Endothelial cell (in vitro differentiated cells): ENCODE measurements at places on chromosomes 5 and 9.

DNA sequence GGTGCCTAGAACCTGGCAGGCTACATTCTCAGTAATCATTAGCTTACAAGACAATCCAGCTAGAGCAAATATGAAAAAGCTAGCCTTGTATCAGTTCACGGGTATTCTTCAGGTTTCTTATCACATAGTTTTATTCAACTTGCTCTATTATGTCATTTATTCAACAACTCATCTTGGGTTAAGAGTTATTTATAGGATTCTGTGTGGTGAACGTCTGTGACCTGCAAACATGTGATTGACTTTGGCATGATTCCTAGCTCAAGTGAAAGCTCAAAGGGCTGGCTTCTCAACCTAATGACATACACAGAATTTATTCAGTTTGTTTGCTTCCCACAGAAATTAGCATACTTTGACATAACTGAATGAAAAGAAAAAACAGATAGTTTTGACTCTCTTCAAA, 173.1 kb downstream of the PLPPR1 start:
- H3K27me3 ChIP-seq: no peaks in the 10 kb centered on the region
- no peak overlapping the region for H3K27ac ChIP-seq
- H3K36me3 ChIP-seq: no peaks in the 10 kb centered on the region

DNA sequence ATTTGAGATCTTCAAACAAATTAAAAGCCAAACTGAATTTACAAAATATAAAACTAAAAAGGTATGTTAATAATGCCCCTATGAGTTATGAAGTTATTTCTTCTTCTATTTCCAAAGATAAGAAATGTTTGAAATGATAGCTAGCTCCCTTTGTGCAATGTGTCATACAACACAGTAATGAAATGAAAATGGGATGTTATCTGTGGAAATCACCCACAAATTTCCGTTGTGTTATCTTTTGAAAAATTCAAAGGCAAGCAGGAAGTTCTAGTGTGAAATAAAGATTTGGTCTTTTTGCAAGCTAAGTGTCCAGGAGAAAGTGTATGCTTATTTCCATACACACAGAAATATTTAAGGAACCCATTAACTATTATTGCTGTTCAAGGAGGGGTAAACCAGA, 375.3 kb upstream of the PRR16 start:
- H3K27me3 ChIP-seq: peaks cover 2% of the 10 kb centered on the region
- DNase-seq: no peak
- H3K36me3 ChIP-seq: no peaks in the 10 kb centered on the region

DNA sequence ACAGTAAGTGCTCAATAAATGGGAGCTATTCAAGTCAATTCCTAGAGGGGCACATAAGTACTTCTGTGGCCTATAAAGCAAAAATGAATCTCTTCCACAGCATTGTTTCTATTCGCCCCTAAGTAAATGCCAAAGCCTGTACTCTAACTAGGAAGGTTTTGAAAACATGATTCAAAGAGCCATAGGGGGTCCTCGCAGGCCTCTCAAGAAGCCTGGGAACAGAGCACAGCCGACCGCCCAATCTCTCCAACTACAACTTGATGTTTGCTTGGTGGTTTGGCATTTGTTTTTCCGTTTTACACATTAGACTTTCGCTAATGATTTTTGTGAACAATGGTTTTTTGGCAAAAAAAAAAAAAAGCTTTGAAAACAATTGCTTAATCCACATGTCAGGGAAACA, 19.4 kb downstream of the EFNA5 start:
- peaks cover 18% of the 10 kb centered on the region for H3K4me1 ChIP-seq
- H3K27ac ChIP-seq: no peak overlapping the region
- H3K27me3 ChIP-seq: no peaks in the 10 kb centered on the region
- no peak overlapping the region for H3K4me3 ChIP-seq
- H3K36me3 ChIP-seq: no peaks in the 10 kb centered on the region

DNA sequence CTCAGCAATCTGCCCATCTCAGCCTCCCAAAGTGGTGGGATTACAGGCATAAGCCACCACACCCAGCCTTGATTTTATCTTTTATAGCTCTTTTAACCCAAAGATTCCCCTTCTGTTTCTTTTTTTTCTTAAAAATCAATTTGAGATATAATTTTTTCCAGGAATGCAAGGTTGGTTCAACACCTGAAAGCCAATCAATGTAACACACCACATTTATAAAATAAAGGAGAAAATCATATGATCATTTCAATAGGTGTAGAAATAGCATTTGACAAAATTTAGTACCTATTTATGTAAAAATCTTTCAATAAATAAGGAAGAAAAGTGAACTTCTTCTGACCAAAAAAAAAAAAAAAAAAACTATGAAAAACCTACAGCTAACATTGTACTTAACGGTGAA, 3.7 kb upstream of the ASS1 start:
- peaks cover 5% of the 10 kb centered on the region for H3K4me1 ChIP-seq
- H3K27ac ChIP-seq: no peak overlapping the region
- H3K36me3 ChIP-seq: peaks cover 6% of the 10 kb centered on the region

- peaks cover 38% of the 10 kb centered on the region for H3K4me1 ChIP-seq
- no peak overlapping the region for H3K4me3 ChIP-seq
- no peak overlapping the region for H3K27ac ChIP-seq
These were observed 183.7 kb downstream of the ZNF462 start for GRCh38 chr9:107046692-107047091.

DNA sequence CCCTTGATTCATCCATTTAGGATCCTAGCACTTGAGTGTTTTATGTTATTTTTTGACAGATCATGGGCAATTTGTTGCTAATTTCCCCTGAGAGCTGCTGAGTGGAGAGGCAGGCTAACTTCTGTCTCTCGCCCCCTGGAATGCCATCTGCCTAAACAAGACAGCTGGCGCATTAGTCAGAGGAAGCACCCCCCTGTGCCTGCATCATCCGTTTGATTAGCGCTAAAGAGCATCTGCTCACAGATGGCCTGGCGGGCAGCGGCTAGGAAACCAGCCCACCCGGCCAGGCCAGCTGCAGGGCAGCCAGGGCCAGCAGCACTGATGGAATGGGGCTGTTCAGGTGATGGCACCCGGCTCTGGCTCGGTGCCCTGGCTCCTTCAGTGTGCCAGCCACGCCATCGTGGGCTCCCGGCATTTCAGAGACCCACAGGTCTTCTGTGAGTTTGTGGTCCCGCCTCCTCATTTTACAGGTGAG, 22.9 kb upstream of the ASS1 start:
- H3K36me3 ChIP-seq: peaks cover 7% of the 10 kb centered on the region
- no peak overlapping the region for H3K27ac ChIP-seq
- H3K4me1 ChIP-seq: peaks cover 3% of the 10 kb centered on the region
- no peak overlapping the region for H3K4me3 ChIP-seq
- no peak for DNase-seq
- H3K27me3 ChIP-seq: peaks cover 7% of the 10 kb centered on the region

GRCh38 chr5:102916109-102916508, 161.0 kb downstream of the PAM start:
- H3K36me3 ChIP-seq: no peaks in the 10 kb centered on the region
- H3K4me3 ChIP-seq: no peak overlapping the region
- H3K4me1 ChIP-seq: peaks cover 13% of the 10 kb centered on the region
- no peak for DNase-seq
- H3K27me3 ChIP-seq: no peaks in the 10 kb centered on the region

GRCh38 chr5:18238321-18238720, 604.1 kb downstream of the TAF11L14 start:
- no peak overlapping the region for H3K27ac ChIP-seq
- peaks cover 2% of the 10 kb centered on the region for H3K4me1 ChIP-seq
- H3K36me3 ChIP-seq: no peaks in the 10 kb centered on the region
- H3K4me3 ChIP-seq: no peak overlapping the region
- DNase-seq: no peak

GRCh38 chr5:73797132-73797510, 171.1 kb downstream of the ARHGEF28 start:
- H3K27me3 ChIP-seq: peaks cover 3% of the 10 kb centered on the region
- DNase-seq: no peak
- H3K4me1 ChIP-seq: peaks cover 28% of the 10 kb centered on the region

DNA sequence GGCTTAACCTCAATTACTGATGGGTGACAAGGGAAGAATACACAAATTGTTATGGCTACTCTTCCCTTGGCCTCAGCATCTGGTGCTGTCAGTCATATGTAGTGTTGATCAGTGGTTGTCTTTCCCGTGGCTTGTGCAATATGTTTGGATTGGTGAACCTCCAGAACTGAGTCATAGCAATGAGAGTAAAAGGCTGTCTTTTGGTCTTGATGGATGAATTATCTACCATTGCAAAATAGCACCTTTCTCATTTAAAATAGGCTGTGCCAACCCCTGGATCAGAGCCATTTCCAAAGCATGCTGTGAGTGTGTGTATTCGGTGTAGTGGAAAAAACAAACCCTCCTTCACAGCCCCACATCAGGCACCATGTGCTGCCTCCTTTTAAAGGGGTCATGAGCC, 14.6 kb upstream of the F2R start:
- H3K27ac ChIP-seq: no peak overlapping the region
- no peaks in the 10 kb centered on the region for H3K27me3 ChIP-seq
- no peak overlapping the region for H3K4me3 ChIP-seq
- peaks cover 12% of the 10 kb centered on the region for H3K36me3 ChIP-seq

DNA sequence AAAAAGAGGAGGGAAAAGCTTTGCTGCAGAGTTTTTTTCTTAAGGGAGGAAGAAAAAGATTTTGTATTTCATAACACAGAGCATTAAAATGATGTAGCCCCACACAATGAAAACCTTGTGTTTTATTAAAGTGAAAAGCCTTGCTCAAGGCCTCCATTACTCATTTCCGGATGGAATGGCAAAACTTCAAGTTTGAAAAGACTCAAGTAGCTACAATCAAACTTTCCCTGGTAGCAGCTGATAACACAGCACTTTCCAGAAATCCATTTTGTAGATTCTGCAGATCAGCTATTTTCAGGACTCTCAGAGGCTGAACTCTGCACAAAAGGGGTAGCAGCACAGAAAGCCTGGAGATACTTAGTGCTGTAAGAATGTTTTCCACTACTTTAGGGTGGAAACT, 374.8 kb downstream of the NFIB start:
- H3K4me1 ChIP-seq: no peaks in the 10 kb centered on the region
- no peak for DNase-seq
- no peaks in the 10 kb centered on the region for H3K36me3 ChIP-seq
- H3K27ac ChIP-seq: no peak overlapping the region
